ENCODE measurements at places on chromosomes 2 and 18.

DNA sequence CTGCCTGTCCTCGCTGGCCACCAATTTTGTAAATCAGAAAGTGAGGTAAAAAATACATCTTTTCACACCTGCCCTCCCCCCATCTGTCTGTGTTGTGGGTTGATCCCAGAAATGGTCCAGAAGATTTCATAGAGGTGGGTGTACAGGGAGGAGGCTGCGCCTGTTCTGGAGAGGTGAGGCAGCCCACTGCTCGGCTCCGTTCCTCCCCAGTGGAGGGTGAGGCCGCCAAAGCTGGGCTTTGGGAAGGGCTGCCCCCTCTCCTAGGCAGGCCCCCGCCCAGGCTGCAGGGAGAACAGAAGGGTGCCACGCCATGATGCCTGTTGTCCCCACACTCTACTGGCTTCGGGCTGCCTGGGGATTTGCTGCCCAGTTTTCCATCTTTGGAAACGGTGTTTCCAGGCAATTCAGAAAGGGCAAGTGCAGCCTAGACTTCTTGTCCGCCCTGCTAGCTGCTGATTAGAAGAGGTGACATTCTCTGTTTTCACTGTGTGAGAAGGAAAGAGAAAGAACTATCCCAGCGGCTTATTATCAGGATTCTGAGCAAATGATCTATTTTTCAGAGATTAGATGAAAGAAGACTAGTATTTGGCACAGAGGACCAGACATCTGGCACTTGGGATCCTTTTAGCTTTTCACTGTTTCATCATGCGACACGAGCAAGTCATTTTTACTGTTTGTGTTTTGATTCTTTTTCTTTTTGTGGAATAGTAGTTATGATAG is 18.7 kb downstream of the SMARCAL1 start:
- no peak for DNase-seq

- no peak for DNase-seq
These were observed 9.8 kb downstream of the MALL start for GRCh38 chr2:110105608-110106467.

DNA sequence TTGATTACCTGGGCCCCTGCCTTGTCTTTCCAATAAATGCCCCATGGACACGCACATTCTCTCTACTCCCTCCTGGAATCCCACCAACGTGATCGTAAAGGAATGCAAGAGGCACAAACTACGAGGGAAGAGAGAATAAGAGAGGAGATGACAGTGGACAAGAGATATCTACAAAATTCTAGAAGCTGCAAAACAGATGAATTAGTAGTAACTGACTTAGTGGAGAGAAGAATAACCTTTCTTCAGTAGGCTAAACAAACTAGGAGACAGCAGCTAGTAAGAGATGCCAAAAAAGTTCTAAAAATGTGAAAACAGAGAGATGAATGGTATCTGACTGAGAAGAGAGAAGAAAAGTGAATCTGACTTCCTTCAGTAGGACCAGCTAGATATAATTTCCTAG is 43.5 kb upstream of the MYCN start:
- no peak for DNase-seq

- no peak for DNase-seq
These were observed 548 bp upstream of the FBLN7 start for GRCh38 chr2:112137516-112138158.

GRCh38 chr2:88199912-88200682 is 30.0 kb downstream of the THNSL2 start:
- peak; percentile 10 for DNase-seq

GRCh38 chr2:226618875-226619605 is 180.6 kb downstream of the IRS1 start:
- no peak for DNase-seq

DNA sequence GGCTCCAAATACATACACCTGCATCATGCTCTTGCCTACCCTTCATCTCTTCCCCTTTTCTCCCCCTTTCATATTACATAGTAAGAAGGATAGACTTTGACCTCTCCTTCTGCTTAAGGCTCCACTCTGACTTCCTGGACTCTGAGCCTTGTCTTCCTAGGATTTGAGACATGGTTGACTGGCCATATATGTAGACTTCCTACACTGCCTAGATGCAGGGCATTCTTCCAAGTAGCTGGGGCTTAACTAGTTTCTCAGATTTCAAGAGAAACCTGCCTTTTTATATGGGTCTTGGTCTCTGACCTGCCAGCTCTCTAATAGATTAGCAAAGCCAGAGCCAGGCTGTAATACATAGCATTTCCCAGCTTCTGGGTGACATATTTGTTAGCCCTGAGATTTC is 35.4 kb upstream of the CYP26B1 start:
- DNase-seq, result no peak

GRCh38 chr2:46365913-46366667 is 68.9 kb downstream of the EPAS1 start:
- DNase-seq, result no peak

GRCh38 chr2:46706264-46706983 is 209.2 kb downstream of the MCFD2 start:
- DNase-seq, result no peak
